Metanephros (tissue), 2 donors: ENCODE measurements at places on chromosomes 11 and 22. TPM values are rescaled to one million over a fixed set of nuclear protein-coding genes. Genes with fewer than 3 reads are reported as not detected.

SNX19 gene
- total RNA-seq: 57.6 TPM

HBB gene
- 1,761 TPM for total RNA-seq

OR4D5 gene
- total RNA-seq: not detected

SHANK3 gene
- total RNA-seq: 23.5 TPM

CXCR5 gene
- 0.06 TPM for total RNA-seq

PPP6R2 gene
- total RNA-seq: 58.2 TPM

GDPD5 gene
- 22.1 TPM for total RNA-seq

UPK3A gene
- total RNA-seq: 3.6 TPM
